ENCODE measurements at places on chromosomes 13 and 19.

DNA sequence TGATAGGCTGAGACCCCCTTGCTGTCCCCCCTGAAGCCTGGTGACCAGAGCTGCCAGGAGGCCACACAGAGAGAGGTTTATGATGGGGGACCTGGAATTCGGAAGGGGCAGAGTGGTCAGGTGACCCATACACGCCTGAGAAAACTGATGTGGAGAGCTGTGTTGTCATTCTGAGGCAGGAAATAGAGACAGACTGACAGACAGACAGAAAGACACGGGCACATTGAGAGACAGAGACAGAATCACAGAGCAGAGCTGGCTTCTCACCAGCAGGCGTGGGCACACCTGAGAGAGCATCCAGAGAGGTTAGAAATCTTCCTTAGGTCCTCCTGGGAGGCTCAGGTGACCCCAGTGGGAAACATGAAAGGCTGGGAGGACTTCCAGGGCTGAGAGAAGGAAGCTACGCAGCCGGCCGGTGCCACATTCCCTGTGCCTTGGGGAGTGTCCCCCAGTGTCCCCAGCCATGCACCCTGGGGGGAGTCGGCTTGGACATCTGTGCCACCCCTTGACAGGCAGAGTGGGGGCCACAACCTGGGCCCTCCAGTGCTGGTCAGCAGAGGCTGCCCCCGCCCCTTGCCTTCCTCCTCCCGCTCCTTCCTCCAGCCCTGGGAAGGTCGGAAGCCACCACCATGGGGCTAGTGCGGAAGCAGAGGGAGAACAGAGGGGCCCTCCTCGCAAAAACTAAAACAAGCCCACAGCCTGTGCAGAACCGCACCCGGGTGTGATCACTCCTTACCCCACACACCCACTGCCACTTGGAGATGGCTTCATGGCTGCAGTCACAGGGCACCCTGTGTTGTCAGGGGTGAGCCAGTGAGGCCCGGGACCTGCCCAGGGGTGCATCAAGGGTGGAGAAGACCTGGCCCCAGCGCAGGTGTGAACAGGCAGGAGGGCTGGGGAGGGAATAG is 2.2 kb downstream of the FFAR1 start:
- no peak for DNase-seq

DNA sequence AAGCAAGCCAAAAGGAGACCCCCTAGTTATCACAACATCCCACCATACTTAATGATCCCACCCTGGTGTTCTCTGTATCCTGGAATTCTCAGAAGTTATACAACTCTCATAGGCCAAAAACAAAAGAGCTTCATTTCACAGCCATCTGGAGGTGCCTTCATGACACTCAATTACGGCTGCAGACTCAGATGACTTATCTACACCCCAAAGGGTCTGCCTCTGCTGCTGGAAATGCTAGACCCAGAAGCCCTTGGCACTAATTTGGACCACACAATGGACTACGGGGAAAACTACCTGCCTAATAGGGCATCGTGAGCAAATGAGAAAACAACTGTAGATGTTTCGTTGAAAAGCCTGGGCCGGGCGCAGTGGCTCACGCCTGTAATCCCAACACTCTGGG is 40.2 kb downstream of the BRD4 start:
- DNase-seq, result no peak

- DNase-seq, result no peak
Measured at GRCh38 chr13:31749929-31750328, 10.6 kb downstream of the RXFP2 start.

DNA sequence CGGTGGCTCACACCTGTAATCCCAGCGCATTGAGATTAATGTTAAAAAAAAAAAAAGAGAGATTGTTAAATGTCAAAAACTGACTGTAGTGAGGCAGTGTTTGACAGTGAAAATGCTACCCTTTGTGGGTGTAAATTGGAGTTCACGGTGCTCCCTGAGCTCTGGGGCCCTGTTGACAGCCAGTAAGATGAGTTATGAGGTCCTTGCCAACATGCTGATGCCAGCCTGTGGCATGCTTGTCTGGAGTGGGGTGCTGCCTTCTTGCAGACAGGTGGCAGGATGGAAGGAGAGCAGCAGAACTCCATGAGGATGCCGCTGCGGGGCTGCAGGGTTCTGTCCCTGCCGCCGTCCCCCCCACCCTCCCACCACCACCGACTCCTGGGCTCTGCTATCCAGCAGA is 25.9 kb downstream of the PRAM1 start:
- no peak for DNase-seq

- no peak for DNase-seq
Measured at GRCh38 chr13:78305171-78305570, 298.2 kb downstream of the POU4F1 start.
